ENCODE measurements at places on chromosomes 2 and 18.

- DNase-seq, result peak; percentile 2
Measured at GRCh38 chr18:61554946-61555361, 221.7 kb downstream of the CDH20 start.

GRCh38 chr2:236848501-236848900 is 237.2 kb upstream of the COPS8 start:
- DNase-seq, result no peak

DNA sequence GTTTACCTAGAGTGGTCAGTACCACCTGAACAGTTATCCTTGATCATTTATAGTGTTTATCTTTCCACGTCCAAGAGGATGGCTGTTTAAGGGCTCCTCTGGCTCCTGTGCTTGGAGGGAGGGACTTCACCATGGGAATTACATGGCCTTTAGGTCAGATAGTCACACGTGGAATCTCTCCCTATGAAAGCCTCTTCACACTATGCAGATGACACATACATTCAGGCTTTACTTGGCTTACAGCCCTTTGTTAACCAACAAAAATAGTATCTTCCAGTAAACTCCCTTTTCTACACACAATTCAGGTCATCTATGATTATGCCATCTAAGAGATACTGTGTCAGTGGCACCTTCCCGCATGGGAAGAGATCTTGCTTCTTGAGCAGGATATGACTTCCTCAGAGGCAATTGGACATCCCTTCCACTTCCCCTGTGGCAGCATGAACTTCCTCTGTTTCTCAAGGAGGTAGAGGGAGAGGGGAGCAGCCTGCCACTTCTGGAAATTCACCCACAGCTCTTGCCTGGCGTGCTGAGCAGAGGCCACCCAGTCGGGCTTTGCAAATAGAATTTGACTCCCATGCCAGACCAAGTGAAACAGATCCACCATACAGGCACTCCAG is 53.5 kb downstream of the COLEC12 start:
- DNase-seq, result no peak

DNA sequence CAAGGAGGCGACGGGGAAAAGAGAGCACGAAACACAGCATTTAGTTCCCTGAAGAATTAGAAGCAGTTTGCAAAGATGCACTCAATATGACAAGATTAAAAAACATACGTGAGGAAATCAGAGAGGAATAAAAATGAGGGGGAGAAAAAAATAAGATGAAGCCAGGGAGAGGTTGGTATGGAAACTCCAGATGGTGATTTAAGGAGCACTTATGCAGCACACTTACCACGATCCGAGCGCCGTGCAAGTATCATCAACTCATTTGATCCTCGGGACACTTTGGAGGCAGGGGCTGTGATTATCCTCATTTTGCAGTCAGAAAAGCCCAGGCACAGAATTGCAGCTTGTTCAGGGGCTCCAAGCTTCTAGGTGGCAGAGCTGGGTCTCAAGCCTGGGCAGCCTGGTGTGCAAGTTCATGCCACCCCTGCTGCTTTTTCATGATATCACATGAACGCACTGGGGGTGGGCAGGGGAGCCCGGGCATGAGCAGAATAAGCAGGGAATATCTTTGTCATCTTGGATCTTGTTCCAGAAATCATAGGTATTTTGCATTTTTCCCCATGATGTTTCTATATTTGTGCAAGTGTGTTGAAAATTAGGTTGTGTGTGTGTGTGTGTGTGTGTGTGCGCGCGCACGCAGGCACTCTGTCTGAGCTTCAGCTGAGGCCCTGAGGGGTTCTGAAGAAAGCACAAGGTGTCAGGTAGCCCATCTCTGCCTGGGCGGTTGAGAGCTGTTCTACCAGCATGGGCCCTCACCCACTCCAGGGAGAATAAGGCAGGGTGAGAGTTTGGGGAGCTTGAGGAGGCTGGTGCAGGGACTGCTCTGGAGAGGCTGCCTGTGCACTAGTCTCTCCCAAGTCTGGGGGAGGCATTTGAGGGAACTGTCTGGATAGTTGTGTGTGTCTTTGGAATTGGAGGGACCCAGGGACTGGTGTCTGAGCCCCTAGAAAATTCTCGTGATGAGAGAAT is 25.0 kb upstream of the PDIA6 start:
- DNase-seq, result no peak

- no peak for DNase-seq
Measured at GRCh38 chr2:16707014-16707623, 41.5 kb upstream of the CYRIA start.

GRCh38 chr2:107197594-107198294 is 311.8 kb upstream of the ST6GAL2 start:
- no peak for DNase-seq

DNA sequence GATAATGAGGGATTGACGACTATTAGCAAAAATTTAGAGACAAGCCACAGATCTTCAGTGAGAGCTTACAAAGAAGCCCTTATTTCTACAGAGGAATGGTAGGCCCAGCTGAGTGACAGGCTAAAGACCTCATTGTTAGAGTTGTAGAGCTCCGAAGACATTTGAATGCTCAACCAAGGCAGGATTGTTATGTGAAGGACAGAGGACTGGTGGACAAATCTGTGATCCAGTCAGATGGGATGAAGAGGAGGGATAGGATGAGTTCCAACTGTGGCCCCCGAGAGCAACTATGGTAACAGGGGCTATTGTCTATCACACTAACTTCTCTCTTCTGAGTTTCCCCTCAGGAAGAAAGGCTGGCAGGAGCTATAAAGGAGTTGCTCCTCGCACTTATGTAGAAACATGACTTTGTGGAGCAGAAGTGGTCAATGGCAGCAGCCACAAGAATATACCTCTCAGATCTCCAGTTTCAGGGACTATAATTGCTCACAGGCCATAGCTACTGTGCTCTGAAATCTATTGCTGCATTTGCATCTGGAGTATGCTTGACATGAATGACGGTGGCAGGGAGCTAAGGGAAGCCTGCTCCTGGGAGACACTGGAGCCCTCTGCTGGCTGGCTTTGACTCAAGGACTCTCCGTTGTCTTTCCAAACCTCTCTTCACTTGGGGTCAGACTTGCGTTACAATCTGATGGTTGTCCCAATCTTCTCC is 50.3 kb upstream of the GREB1L start:
- no peak for DNase-seq

GRCh38 chr2:241842620-241843211 is 16.0 kb downstream of the PDCD1 start:
- DNase-seq, result peak; percentile 65

DNA sequence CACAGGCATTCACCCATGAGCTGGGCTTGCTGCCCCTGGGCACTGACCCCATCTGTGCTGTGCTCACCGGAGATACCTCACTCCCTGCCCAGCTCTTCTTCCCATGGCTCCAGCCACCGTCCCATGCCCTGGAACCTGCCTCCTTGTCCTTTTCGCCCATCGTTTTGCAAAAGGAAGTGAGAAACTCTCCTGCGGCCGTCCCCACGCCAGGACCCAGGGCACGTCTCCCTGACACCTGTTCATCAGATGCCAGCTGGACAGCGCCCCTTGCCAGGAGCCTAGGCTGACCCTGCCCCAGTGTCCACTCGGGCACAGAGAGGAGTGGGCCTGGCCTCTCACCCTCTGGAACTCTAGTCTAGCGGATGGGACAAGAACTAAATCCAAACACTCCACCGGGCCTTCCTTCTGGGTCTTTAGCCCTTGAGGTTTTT is 238.6 kb downstream of the SEPTIN10 start:
- DNase-seq, result no peak

DNA sequence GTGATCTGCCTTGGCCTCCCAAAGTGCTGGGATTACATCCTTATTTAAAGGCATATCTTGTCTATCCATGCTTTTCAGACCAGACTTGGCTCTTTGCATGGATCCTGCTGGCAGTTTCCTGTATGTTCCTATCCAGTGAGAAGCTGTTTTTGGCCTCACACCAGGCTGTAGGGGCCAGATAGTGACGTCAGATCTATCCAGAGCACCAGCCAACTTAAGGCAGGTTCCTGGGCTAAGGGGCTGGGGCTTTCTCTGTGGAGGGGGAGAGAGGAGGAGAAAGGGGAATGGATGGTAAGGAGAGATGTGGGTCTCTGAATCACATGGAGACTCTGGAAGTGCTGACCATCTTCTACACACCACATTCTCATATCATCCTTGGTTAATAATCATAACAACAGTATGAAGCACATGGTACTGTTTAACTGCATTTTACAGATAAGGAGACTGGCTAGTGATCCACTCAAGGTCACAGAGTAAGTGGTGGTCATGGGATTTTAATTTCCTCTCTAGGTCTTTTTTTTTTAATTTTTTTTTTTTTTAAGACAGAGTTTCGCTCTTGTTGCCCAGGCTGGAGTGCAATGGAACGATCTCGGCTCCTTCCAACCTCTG is 2.0 kb upstream of the FAM117B start:
- DNase-seq, result no peak

GRCh38 chr2:191687867-191688266 is 9.9 kb downstream of the NABP1 start:
- DNase-seq, result no peak

- no peak for DNase-seq
Measured at GRCh38 chr2:13197248-13197647, 480.5 kb downstream of the TRIB2 start.

- no peak for DNase-seq
Measured at GRCh38 chr2:180621941-180622918, 358.2 kb upstream of the UBE2E3 start.

DNA sequence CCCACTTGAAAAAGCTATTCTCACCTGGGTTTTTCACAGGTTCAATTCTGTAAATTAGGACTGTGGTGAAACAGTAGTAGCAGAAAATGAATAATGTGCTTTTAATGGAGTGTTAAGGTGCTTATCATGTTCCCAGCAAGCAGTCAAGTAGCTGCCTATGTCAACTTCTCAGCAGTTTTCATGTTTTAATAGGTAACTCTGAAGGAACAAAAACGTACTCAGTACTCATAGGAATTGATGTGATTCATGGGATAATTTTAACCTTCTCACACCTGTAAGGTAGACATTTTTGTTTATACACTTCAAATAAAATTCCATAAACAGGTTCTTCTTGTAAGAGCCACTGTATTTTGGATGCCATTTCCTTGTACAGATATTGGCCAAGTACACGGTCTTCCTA is 801.6 kb downstream of the MBD2 start:
- no peak for DNase-seq

DNA sequence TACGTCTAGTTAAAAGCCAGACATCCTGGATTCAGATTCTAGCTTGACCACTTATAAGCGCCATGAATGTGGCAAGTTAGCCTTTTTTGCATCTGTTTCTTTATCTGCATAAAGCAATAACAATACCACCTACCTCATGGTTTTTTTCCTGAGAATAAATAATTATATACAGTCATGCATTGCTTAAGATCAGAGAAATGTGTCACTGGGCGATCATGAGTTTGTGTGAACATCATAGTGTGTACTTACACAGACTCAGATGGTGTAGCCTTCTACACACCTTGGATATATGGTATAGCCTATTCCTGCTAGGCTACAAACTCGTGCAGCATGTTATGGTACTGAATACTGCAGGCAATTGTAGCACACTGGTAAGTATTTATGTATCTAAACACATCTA is 84.7 kb upstream of the PELI1 start:
- DNase-seq, result no peak

DNA sequence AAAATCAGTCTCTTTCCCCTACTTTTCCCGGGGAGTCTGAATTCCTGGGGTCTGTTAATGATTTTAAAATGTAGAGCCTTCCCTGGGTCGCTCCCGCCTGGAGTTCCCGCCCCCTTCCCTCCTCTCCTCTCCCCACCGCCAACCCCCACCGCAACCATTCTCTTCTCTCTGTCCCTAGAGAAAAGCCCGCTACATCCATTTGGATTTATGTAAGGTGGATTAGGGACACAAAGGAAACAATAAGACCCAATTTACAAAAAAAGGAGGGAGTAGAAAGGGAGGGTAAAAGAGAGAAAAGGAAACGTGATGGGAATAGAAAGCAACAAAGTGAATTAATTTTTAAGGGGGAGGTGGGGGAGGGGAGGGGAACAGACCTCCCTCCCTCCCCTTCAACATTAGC is 2.2 kb downstream of the EPHA4 start:
- no peak for DNase-seq

DNA sequence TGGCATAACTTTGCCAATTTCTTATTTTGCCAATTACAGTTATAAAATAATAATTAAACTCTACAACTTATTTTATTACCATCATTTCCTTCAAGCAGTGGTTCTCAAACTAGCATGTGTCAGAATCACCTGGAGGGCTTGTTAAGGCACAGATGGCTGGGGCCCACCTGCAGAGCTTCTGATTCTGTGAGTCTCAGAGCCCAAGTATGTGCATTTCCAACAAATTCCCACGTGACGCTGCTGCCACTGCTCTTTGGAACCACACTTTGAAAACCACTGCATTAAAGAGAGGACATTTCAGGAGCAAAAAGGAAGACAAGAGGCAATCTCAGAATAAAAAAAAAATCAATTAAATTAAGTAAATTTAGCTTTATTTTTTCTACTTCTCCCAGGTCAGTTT is 94.0 kb upstream of the HNRNPA3 start:
- DNase-seq, result no peak

DNA sequence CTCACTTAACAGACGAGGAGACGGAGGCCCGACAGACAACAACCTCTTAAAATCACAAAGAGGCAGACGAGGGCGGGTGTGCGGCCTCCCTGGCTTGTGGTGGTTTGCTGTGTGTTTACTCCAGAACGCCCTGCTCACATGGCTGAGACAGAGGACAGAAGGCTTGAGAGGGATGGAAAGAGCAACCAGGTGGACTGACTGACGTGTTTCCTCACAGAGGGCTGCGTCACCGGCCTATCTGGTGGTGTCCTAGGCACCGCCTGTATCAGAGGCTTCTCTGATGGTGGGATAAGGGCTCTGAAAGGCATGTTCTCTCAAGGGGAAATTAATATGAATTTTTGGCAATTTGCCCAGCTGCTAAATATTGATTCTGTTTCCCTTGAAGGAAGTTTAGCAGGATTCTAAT is 47.0 kb upstream of the RALBP1 start:
- no peak for DNase-seq

DNA sequence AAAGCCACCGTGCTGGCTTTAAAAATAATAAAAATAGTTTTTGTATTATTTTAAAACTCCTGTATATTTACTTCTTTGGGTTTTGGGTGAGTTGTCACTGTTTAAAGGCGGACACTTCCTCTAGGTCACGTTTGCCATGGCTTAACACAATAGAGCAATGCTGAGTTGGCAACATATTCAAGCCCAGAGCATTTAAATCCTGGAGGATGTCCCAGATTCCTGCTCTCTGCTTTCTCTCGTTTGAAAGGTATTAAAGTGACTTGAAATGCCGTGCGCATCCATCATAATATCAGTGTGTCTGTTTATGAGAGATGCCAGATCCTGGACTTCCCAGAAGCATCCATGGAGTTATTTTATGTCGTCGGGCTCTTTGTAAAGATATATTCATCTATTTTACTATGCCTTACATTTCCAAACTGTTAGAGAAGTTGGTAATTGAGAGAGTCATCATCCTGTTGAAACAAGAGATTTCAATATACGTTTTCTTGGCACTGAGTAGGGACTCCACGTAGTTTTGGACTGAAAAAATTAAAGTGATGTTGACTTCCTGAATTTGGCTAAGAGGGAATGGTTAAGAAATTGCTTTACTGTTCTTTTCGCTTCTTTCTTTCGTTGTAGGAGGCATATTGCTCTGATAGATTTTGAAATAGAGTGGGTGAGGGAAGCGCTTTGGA is 150.6 kb downstream of the ZNF236 start:
- no peak for DNase-seq

- DNase-seq, result no peak
Measured at GRCh38 chr2:192126912-192127311, 67.8 kb downstream of the TMEFF2 start.
